ENCODE measurements at places on chromosomes 16 and 17.

DNA sequence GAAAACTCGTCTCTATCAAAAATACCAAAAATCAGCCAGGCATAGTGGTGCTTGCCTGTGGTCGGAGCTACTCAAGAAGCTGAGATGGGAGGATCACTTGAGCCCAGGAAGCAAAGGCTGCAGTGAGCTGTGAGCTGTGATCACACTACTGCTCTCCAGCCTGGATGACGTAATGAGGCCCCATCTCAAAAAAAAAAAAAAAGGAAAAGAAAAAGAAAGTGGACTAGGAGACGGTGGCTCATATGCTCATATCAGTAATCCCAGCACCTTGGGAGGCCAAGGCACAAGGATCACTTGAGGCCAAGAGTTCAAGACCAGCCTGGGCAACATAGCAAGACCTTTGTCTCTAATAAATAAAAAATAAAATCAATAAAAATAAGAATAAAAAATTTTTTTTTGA lies 8.8 kb upstream of the SUMO2 start:
- DNase-seq: no peak

- no peak for DNase-seq
Observed at GRCh38 chr17:35212668-35213067, 18.5 kb upstream of the SLC35G3 start.

- DNase-seq: no peak
Observed at GRCh38 chr16:53632526-53632925, 71.1 kb downstream of the RPGRIP1L start.

DNA sequence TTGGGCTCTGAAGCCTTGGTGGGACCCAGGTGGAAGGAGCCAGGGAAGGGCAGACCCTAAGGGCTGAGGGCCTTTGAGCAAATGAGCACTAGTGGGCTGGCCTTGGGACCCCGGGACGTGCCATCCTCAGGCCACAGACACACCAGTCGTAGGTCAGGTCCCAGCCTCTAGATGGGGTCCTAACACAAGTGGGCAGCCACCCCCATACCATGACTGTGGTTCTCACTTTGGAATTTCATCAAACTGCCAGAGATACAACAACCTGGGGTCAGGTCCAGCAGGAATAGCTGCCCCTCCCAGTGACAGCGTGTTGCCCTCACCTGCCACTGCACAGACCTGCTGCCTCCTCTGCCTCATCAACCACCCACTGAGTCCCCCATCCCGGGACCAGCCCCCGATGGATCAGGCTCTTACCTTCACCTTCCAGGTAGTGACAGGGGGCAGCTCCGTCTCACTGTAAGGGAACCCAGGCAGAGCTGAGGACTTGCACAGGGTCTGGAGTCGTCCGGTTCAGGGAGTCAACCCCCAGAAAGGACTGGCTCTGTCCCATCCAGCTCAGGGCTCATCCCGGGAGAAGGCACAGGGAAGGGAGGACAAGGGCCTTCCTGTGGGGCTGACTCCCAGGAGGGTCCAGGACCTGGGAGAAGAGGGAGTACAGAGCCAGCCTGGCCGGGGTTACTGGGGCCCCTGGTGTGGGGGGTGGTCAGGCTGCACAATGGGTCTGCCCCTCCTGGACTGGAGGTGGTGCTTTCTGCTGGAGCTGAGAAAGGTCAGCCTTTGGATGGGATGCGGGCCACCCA lies 40.0 kb downstream of the LGALS9 start:
- DNase-seq: no peak

DNA sequence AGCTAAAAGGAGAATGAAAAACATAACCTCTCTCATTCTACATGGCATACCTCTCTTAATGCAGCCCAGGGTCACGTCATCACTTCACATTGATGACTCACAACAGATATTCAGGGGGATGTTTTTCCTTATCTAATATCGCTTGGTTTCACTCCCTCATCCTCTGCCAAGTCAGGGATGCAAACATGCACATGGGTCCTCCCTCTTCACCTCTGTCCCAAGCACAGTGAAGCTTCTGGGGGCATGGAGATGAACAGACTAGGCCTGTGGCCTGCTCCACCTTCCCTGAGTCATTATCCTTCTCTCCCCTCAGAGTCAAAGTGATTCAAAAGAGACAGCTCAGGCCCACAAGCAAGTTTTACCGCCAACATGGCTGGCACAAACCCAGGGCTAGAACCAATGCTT lies 2.3 kb upstream of the MT2A start:
- no peak for DNase-seq

GRCh38 chr16:89476379-89476778 lies 14.0 kb downstream of the ANKRD11 start:
- no peak for DNase-seq

- no peak for DNase-seq
Observed at GRCh38 chr17:74922172-74922571, 883 bp downstream of the USH1G start.

GRCh38 chr17:11305524-11305923 lies 64.5 kb downstream of the SHISA6 start:
- no peak for DNase-seq

DNA sequence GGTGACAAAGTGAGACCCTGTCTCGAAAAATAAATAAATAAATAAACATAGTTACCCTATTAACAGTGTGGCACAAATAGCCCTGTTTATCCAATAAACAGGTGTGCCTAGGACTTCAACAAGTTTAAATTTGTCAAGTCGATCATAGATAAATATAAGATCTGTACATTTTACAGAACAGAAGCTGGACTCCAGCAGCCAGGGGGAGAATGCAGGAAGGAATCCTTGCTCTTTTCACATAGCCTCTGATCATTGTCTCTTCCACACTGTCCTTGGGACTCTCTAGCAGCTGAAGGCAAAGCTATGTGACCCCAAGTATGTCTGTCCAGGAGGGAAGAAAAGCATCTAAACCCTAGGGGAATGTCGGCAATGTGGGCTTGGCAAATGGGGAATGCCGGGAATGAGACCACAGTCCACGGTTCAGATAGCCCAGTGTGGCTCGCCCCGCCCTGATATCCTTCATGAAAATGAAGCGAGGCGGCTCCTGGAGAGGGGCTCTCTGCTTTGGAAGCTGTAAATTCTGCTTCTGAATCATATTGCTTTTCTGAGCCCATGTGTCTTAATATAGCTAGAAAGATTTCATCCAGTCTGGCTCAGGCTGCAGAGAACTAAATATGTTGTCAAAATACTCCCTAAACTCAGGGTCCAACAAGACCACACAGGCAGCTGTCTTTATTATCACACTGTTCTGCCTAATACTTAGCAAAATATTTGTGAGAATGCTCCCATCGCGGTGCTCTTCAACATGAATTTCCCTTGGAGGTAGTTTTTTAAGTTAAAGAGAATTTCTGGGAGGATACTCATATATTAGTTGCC lies 24.9 kb upstream of the GRB2 start:
- DNase-seq: no peak

DNA sequence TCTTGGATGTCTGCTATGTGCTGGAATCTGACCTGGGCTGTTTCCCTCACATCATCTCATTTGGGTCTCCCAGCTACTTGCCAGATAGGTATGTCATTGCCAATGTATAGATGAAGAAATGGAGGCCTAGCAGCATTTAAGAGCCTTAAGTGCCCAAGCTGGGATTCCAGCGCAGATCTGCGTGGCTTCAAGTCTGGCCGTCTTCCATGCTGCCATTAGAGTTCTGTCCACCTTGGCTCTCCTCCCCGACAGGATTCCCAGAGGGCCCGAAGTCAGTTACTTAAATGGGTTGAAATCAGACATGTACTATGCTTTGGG lies 33.0 kb upstream of the CCR7 start:
- no peak for DNase-seq

DNA sequence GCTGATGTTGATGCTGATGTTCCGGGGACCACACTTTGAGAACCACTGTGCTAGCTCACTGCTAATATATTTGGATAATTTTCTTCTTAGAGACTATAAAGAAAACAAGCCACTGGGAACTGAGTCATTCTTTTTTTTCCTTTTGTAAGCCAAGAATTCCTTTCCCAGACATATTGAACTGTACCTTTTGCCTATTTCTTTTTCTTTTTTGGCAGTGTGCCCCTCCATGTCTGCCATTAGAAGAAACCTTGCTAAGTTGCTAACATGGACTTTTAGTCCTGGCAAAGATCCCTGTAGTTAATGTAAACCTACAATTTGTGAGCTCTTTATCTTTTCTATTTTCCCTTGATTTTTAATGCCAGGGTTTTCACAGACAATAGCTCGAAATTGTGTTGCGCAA lies 17.3 kb upstream of the ERCC4 start:
- no peak for DNase-seq

- no peak for DNase-seq
Observed at GRCh38 chr17:39450051-39450450, 1.0 kb downstream of the MED1 start.

DNA sequence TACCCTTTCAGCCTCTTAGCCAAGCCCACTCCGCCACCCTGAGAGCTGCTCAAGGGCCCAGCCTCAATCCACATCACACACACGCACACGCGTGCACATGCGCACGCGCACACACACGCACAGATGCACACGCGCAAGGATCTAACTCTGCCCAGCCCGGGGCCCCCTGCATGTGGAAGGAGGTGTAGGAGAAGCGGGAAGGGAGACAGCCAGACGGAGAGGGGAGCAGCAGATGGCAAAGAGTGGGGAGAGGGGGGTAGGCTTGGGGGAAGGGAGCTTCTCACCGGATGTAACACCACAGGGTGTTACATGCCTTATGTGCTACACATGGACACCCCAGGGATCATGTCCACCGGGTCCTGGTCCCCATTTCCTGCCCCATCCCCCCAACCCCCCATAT lies 15.3 kb downstream of the DLG4 start:
- no peak for DNase-seq

GRCh38 chr17:7315570-7316235 lies 543 bp upstream of the GPS2 start:
- no peak for DNase-seq

DNA sequence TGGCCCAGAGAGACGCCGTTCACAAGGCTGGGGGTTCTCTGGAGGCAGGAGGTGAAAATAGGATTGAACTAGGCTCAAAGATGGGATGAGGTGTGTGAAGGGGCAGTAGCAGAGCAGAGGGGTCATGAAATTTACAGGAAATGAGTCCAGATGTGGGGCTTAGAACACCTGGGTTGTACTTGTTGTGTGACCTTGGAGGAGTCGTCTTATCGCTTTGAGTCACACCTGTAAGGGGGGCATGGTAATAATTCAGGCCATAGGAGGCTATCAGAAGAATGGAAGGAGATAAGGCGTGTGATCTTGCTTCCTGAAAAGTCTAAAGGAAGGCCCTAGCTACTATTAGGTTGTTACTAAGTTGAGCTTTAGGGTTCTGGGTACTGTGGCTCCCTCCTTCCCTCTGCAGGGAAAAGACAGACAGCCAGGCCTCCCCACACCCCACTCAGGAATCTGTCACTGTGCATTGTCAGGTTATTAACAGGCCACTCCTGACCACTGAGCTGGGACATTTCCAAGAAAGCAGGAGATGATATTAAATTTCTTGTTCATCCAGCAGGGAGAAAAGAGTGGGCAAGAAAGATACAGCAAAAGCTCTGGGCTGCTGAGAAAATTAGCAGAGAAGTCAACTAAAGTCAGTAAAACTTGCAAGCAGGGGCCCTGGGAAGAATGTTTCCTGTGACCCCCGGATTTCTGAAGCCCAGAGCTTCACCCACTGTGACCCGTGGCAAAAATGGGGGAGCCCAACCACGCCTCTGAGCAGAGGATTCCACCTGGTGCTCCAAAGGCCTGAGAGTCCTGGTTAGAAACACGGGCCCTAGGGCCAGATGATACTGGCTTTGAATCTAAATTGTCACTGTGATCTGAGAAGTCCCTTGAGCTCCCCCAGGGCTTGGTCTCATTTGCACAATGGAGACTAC lies 6.0 kb upstream of the CDC42EP4 start:
- DNase-seq: no peak

DNA sequence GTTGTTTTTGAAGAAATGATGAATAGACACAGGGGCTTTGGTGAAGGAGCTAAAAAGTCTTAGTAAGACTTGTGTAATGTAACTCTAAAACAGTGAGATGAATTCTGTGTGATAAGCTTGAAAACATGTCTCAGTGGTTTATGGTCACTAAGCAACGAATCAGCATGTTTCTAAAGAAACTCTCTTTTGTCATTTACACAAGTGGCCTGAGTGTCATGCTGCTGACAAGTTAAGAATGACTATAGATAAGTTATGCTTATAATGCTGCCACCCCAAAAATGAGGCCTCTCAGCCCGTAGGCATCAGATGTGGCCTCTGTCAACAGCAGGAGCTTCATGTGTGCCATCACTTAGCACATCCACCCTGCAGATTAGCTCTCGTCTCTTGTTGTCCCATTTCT lies 8.7 kb downstream of the COX10 start:
- DNase-seq: no peak

DNA sequence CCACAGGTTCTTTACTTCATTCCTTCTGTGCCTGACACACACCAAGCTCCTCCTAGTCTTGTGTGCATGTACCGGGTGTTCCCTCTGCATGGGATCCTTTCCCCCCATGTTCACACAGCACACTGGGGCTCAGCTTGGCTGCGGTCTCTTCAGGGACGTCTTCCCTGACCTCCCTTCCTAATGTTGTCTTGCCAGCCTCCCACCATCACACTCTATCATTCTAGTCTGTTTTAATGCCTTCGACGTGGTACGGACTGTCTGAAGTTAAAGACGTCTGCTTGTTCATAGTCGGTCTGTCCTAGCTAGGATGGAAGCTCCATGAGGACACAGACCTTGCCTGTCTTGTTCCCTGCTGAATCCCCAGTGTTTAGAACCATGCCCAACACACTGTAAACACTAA lies 60.1 kb downstream of the USP31 start:
- no peak for DNase-seq

GRCh38 chr17:58504826-58505351 lies 9.5 kb downstream of the MTMR4 start:
- DNase-seq: peak; percentile 27

DNA sequence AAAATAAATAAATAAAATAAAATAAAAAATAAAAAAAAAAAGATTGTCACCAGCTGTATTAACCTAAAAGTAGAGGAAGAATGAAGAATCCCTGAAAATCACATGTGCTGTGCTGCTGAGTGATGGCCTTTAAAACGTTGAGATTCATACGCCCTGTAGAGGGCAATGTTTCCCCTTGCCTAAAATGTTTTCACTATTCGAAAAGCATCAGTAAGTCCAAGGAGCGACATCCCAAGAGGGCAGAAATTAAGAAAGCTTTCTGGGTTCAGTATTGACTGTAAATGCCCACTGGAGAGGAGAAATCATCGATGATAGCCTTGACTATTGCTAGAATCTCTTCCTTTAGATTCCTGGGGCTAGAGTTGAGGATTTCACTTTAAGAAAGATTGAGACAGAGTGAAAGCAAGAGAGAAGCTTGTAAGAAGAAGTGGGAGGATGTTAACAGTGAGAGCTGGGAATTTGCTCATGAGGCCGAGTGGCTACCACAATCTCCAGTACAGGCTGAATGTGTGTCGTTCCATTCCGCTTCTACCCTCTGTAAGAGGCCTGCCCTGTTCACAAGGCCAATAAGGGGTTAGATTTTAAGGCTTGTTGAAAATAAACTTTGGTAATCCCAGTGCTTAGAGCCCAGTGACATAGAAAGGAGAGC lies 170.8 kb upstream of the FAM20A start:
- no peak for DNase-seq
